ENCODE measurements at places on chromosomes 2 and 18.

GRCh38 chr2:179268277-179268925, 3.8 kb upstream of the SESTD1 start:
- no peak for DNase-seq

- peak; percentile 69 for DNase-seq
Observed at GRCh38 chr2:20382965-20383810, 32.5 kb upstream of the PUM2 start.

DNA sequence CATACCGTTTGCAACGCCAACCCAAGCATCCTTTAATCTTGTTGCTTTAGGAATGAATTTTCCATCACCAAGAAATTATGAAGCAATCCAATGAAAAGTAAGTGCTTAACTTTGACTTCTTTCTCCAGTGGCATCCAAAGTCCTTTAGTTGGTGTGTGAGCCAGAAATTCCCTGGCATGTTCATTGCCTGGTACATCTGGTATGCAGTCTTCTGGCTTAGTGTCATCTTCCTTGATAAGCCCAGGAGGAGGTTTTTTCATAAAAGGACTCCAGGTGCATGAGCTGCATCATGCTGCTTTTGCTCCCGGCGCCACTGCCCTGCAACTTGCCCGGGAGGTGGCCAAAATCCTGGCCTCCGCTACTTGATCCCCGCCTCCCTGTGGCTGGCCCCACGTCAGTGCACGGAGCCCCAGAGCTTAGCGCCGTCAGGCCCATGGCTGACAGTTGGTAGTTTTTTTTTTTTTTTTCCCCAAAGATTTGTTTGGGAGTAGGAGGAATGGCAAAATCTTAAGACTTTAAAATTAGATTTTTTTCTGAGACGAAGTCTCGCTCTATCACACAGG, 58.7 kb downstream of the PUM2 start:
- DNase-seq = no peak

DNA sequence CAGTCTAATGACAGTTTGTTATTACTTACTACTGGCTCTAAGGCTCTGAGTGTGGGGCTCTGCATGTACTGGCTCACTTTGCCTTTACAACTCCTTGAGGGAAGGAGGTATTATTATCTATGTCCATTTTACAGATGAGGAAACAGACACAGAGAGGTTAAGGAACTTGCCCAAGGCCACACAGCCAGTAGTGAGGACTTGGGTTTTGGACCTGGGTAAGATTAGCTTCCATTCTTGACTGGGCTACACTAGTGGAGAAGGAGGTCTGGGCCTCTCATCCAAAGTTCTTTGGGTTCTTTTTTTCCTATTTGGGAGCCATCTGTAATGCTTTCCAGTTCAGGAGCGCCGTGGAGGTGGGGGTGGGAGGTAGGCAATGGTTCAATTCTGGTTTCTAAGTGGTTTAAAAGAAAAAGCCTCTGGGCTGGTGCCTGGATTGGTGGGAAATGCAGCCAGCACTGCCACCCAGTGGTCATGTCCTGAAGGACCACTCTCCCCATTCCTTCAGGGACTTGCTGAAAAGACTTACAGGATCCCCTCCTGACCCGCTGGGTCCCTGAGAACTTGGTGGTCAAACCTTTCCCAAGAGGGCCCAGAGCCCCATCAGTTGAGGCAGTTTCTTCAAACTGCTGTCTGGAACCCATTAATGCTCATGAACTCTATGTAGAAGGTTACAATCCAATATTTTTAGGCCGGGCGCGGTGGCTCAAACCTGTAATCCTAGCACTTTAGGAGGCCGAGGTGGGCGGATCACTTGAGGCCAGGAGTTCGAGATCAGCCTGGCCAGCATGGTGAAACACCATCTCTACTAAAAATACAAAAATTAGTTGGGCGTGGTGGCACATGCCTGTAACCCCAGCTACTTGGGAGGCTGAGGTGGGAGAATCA, 38.6 kb upstream of the NOTO start:
- peak; percentile 59 for DNase-seq

- no peak for DNase-seq
Observed at GRCh38 chr18:78953566-78953965, 26.1 kb upstream of the SALL3 start.

GRCh38 chr2:201970786-201971108, 62.9 kb upstream of the FZD7 start:
- no peak for DNase-seq

DNA sequence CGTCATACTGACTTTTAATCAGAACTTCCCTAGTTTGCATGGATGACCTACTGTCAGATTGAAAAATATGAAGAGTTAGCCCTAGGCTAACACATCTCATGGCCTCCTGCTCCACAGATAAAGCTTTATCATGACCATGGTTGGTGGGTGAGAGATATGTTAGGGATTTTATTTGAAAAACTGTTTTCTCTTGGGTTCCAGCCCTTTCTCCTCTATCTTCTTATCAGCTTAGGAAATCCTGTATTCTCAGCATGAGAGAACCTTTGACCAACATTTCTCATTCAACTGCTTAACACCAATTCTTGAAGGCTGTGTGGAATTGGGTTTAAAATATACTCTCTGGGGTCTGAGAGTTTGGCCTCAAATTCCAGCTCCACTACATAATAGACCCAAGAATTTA, 1407.0 kb upstream of the CELF4 start:
- no peak for DNase-seq

DNA sequence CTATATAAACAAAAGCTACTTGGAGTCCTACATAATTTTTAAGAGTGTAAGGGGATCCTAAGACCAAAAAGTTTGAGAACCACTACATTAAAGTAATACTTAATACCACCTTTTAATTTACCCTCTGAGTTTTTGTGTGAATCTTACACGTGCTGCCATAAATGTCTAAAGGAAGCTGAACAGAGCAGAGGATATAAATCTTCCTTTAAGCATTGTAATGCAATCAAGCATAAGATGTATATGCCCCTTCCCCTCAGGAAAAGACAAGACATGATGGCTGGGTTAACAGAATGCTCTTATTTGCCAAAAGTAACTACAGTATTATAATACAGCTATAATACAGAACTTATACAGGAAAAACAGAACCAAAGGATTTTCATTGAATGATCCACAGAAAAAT, 2.9 kb downstream of the ESCO1 start:
- no peak for DNase-seq

DNA sequence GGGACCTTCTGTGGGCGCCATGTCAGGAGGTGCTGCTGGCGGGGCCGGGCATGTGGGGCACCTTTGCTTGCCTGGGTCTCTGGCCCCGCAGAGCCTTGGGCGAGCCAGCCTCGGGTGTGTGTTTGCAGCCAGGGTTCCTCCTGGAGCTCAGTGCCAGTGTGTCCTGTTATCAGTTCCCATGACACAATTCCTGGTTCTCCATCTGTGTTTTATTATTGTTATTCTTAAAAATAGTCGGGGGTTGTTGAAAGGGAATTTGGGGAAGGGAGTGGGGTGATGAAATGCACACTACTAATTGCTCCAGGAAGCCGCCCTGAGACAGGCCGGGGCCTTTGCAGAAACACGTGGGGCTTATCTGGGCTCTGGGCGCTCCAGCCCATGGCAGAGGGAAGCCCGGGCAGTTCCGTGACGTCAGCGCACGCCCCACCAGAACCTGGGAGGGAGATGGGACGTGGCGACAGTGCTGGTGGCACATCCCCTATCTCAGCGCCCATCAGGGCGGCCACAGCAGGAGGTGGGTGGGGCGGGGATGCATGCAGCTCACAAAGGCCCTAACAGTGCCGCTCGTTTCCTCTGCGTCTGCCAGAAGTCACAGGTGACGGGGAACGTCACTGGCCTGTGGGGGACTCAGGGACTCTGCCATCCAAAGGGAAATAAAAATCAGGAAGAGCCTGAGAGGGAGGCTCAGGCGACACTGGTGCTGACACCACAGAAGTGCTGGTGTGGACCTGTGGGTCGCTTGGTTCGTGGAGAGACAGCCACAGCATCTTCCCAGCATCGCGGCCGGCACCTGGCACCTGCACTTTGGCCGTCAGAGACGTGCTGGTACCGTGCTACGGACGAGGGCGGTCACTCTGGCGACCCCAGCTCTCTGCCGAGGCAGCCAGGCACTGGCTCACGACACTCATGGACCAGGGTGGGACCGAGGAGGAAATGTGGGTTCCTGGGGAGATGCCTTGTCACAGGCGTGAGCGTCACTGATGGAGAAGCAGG, 131.0 kb downstream of the NFATC1 start:
- no peak for DNase-seq

All from HFF-Myc (cell line).